ENCODE measurements at places on chromosomes 6 and 20.

DNA sequence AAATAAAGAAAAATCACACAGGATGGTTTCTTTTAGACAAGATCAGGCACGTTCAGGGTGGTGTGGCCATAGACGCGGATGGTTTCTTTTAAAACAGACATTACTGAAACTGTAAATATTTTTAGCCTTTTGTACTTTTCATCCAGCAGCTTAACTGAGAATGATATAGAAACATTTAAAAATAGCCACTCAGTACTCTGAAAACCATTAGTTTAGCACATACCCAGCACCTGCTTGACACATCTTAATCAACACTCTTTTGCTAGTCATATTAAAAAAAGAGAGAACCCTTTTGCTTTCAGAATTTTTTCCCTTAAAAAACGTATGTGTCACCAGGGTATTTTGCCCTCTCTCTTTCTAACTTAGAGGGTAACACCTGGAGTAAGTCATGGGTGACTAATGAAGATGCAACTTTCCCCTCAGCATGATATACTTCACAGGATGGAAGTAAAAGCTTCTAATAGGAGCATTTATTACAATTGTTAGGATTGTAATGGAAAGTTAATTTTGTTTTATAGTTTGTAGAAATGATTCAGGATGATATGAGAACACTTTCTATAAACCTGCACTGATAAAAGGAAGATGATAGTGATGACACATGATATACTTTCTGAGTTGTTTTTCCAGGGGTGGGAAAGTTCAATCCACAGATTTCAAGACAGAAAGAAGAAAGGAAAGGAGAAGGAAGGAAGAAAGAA, 45.2 kb downstream of the BACH2 start:
- DNase-seq = no peak

GRCh38 chr6:16441262-16441661, 202.9 kb downstream of the GMPR start:
- DNase-seq = no peak

GRCh38 chr20:47139934-47140535, 216.5 kb downstream of the ZMYND8 start:
- no peak for DNase-seq

- DNase-seq = no peak
Measured at GRCh38 chr20:19993958-19994669, 23.0 kb upstream of the NAA20 start.

- DNase-seq = no peak
Measured at GRCh38 chr6:4568138-4568537, 208.1 kb upstream of the CDYL start.

DNA sequence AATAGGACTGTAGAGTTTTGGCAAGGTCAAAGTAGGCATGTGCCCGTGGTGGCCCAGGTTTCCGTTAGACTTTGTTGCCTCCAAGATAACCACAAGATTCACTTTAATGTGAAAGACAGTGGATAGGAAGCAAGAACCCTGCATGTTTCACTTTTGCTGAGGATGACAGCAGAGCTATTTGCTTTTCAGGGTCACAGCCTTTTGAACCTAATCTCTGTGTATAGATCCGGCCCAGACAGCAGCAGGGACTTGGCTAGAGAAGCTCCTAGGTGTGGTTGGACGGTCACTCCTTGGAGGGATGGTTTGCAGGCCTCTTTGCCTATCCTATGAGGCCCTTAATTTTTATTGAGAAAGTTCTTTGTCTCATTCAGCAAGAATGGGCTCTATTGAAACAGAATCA, 538.8 kb downstream of the HACE1 start:
- no peak for DNase-seq

GRCh38 chr6:64777941-64778785, 928.9 kb downstream of the EYS start:
- no peak for DNase-seq

GRCh38 chr6:80366714-80367113, 260.2 kb downstream of the BCKDHB start:
- DNase-seq = no peak

GRCh38 chr6:158568549-158568948, 8.7 kb downstream of the TMEM181 start:
- DNase-seq = no peak

DNA sequence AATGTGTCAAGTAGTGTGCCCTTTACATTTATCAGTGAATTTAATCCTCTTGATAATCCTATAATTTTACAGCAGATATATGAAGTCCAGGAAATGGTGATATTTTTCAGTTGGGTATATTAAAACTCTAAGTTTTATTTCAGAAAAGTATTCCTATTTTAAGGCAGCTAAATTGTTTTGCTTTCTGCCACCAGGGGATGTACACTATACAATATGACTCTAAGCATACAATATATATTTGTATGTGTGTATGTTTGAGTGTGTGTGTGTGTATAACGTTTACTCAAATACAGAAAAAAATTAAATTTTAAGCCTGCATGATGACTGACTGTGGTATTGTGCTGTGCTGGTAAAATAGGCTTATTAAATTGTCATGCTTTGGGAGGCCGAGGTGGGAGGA, 102.0 kb upstream of the RUNX2 start:
- DNase-seq = no peak

DNA sequence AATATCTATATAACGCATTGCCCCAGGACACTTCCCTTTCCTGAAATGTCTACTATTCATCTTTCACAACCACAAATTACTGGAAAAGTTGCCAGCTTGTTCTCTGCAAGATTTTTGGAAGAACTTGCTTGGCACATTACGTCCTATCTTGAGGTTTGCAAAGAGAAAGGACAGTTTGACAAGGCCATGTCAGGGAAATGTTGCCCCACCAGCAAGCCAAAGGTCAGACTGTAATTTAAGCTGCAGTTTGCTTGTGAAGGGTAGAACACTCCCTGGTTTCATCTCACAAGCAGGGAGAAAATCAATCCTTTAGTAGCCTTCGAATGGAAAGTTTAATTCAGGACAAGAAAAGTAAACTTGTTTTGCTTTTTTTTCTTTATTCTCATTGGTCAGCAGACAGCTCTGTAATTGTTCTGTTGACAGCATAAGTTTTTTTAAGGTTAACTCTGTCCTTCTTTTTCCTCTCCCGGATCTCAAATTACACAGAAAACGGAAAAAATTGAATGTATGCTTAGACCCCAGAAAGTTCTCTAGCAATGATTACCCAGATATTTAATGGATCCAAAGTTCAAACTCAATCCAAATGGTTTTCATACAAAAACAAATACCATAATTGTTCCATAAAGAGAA, 541.8 kb upstream of the NRSN1 start:
- DNase-seq = no peak

DNA sequence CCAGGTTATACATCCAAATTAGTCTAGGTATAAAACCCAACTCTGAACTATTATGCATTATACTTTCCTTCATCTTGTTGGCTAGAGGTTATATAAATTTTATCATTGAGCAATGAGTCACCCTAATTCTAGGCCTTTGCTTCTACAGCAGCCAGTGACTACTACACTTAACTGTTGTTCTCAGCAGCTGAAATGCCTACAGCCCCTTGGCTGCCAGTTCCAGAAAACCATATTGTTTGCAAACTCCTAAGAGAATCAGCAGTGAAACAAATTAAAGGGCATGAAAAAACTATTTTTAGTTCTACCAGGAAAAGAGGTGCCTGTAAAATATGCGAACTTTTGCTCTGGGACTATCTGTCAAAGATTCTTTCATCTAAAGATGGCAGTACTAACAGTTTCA, 292.8 kb downstream of the FRK start:
- DNase-seq = no peak

- DNase-seq = no peak
Measured at GRCh38 chr20:37228656-37229055, 33.0 kb downstream of the GHRH start.

DNA sequence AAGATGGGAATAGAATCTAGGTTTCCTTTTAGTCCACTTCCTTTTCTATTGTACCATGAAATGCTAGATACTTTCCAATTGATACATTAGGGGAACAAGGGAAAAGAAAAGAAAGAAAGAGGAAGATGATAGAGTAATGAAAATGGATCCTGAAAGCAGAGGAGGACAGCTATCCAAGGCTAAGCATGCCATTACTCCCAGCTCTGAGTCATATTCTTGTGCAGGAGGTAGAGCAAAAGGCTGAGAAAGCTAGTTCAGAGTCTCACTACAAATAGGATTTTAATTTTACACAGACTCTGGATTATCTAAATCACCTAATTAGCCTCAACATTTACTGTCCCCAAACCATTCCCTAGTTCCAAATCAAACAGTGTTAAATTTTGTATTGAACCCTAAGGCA, 23.6 kb downstream of the RWDD2A start:
- DNase-seq = no peak

GRCh38 chr6:158638324-158638854, 6.2 kb downstream of the DYNLT1 start:
- no peak for DNase-seq

GRCh38 chr20:8602389-8603116, 466.3 kb upstream of the PLCB4 start:
- DNase-seq = no peak

DNA sequence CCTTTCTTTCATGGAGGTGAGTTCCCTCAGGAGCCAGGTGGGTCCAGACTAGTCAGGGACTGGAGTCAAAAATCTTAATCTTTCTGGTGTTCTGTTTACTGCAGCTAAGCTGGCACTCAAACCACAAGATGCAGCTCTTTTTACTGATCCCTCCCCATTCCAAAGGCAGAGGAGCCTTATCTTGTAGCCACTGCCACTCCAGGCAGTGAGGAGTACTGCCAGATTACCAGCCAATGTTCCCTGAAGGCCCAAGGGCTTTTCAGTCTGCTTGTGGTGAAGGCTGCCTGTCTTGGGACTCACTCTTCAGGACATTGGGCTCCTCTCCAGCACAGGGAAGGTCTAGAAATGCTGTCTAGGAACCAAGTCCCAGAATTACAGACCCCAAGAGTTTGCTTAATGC, 490.4 kb upstream of the ADGRB3 start:
- DNase-seq = no peak

GRCh38 chr6:93749930-93750329, 330.6 kb upstream of the EPHA7 start:
- DNase-seq = no peak

- no peak for DNase-seq
Measured at GRCh38 chr6:63322981-63323380, 3.2 kb upstream of the LGSN start.

DNA sequence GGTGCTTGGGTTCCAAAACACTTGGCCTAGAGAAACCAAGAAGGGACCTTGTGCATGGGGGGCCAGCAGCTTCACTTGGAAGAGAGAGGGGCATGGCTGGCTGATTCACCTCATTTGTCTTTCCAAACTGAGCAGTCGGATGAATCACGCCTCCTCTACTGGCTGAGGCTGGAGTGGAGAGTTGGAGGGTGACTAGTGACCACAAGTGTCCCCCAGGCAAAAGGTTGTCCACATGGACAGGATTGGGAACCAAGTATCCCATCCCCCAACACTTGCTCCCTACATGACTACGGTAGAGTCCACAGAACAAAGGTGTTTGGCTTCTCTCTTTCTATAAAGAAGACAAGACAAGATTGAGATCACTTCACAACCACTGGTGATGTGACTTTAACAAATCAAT, 875.6 kb downstream of the QKI start:
- no peak for DNase-seq

GRCh38 chr6:114344246-114344970, 1.6 kb upstream of the HS3ST5 start:
- no peak for DNase-seq

GRCh38 chr20:17456279-17456678, 74.9 kb downstream of the BFSP1 start:
- no peak for DNase-seq

DNA sequence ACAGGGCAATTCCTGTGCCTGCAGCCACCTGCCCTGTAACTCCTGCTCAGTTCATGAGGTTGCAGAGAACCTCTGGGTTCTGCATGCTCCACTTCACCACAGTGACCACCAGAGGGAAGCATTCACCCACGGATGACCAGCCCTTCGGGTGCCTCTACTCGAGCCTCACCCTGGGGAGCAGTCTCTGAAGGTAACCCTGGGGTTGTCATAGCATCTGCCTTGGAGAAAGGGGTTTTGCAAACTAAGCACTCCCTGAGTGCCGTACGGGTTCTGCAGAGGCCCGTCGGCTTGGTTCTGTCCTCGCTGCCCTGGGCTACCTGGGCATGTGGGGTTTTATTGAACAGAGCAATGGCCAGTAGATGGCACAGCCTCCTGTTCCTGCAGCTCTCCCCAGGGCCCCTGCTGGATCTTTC, 10.2 kb upstream of the CST5 start:
- DNase-seq = peak; percentile 53

DNA sequence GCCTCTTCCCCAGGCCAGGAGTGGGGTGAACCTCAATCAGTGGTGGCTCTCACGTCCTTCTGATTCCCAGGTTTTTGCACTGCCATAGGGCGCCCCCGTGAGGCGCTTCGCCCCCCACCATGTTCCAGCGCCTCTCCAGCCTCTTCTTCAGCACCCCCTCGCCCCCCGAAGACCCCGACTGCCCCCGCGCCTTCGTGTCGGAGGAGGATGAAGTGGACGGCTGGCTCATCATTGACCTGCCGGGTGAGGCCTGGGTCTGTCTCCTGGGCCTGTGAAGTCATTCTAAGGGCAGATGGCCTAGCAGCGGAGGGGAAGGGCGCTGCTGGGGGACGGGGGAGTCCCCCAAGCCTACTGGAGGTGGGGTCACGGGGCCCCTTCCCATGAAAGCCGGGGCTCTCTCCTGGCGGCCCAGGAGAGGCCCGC, 4.5 kb downstream of the TP53INP2 start:
- DNase-seq = peak; percentile 58

- no peak for DNase-seq
Measured at GRCh38 chr20:54292185-54292584, 84.3 kb downstream of the PFDN4 start.

- no peak for DNase-seq
Measured at GRCh38 chr6:152952045-152952444, 30.8 kb downstream of the FBXO5 start.

DNA sequence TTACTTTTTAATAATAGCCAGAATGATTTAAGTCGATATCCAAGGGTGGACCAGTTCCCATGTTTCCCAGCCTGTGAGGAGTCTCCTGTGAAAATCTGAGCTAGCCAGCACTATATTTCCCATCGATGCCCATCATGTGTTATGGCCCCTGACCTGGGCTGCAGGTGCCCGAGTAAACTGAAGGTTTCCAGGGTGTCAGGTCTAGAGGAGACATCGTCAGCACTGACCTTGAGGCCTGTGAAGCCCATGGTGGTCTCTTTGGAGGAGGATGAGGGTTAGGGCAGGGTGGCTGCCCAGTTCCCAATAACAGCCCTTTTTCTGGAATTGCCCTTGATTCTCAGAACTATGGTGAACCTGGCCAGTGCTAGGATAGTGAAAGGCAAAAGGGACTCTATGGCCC, 63.0 kb upstream of the TOP1 start:
- no peak for DNase-seq

DNA sequence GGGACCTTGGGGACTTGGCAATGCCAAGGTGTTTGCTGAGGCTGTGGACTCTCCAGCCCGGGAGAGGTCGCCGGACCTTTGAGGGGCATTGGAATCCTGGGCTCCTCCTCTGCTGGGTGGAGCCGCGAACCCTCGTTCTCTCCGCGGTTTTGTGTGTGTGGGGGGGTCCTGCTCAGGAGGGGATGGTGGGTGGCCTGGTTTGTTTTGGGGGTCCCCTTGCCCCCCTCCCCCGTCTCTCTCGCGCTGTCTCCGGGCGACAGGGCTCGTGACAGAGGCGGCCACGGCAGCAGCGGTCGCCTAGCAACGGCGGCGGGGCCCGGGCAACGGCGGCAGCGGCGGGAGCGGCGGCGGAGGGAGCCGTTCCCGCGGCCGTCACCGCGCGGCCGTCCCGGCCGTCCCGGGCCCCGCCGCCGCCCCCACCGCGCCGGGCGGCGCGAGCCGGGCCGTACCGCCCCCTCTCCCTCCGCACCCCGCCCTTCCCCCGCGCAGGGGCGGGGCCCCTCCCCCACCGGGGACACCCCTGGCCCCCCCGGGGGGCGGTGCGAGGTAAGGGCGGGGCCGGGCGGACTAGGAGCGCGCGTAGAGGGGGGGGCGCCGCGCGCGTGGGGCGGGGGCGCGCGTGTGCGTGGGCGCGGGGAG, 7.8 kb downstream of the SYNGAP1 start:
- peak; percentile 59 for DNase-seq

All from activated naive CD4-positive, alpha-beta T cell treated with Interleukin-2 at 50 U/mL for 16 hours (primary cell).